Stimulated activated CD4-positive, alpha-beta T cell treated with anti-CD3 and anti-CD28 coated beads, Interleukin-4, amount 100 ng/mL, for 48 hours (primary cell): ENCODE measurements at places on chromosomes 3 and 15.

DNA sequence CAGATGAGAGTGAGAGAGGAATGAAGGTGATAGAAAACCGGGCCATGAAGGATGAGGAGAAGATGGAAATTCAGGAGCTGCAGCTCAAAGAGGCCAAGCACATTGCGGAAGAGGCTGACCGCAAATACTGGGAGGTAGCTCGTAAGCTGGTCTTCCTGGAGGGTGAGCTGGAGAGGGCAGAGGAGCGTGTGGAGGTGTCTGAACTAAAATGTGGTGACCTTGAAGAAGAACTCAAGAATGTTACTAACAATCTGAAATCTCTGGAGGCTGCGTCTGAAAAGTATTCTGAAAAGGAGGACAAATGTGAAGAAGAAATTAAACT lies 88.9 kb downstream of the EOMES start:
- no peak for DNase-seq

- no peak for DNase-seq
Observed at GRCh38 chr3:100600181-100601042, 9.0 kb upstream of the ADGRG7 start.

DNA sequence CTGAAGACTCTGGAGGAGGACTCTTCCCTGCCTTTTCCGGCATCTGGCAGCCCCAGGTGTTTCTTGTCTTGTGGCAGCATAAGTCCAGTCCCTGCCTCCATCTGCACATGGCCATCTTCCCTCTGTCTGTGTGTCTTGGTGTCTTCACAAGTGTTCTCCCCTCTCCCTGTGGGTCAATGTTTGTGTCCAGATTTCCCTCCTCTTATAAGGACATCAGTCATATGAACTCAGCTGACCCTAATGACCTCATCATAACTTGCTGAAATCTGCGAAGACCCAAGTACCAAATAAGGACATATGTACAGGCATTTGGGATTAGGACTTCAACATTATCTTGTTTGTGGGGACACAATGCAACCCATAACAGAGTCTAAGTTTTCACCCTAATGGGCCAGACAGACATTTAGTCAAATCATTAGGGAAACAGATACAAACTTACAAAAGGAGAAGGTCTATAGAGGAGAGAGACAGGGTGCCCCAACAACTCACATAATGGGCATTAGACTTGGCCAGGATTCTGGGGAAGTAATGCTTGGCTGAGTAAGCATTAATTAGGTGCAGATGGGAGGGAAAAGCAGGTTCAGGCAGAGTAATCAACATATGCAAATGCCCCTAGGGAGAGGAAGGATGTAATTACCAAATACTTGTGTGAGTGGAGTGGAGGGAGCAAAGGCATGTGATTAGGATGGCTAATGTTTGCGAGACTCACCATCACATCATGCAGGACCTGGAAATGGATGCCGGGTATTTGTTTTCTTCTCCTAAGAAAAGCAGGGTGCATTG lies 372.8 kb upstream of the TBL1XR1 start:
- DNase-seq, result no peak

GRCh38 chr15:89352476-89352875 lies 17.9 kb upstream of the POLG start:
- no peak for DNase-seq

DNA sequence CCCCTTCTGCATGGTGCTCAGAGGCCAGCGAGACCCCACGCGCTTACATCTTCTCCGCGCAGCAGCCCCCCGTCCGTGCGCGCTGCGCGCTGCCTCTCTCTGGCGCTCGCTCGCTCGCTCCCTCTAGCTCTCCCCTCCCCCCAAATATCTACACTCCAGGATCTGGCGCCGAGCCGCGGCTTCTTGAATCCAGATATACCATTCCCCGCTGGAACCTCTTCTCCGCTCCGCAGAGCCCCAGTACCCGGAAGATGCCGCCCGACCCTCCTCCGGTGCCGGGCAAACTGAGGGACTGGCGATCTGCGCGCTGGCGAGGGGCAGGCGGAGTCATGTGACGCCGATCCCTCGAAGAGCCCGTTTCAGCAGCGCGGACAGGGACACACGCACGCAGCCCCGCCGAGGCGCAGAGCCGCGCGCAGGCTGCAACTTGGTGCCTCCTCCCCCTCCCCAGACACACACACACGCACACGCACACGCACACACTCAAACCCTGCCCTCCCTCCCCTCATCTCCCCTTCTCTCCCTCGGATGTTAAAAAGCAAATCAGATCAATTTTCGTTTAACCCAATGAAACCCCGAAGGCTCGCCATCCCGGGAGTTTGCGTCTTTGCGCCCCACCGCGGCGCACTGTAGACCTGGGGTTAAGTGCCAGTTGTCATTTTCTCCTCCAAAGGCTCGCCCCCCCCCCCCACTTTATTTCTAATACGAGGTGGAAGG lies at the start of gene RASGRF1:
RASGRF1 (minus strand) TSS at position 294 of the 717 bp plus-strand sequence; CDS start at position 12, 282 bp downstream.
- DNase-seq, result no peak

GRCh38 chr15:35768949-35769348 lies 223.0 kb upstream of the DPH6 start:
- no peak for DNase-seq

DNA sequence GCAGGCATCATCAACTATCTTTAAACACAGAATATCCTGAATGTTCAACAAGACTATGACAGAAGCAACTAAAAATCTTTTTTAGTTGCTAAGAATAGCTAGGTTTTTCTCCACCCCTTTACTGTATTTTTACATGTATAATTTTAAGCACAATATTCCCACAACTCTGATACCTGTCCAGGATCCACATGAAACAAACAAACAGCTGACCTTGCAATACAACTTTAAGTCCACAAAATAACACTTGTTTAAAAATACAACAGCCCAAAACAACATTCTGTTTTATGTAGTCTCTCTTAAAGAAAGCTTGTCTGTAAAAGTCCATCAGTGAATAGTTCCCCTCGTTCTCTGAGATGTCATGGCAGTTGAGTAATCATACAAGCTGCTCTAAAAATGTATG lies 41.1 kb downstream of the IFT57 start:
- no peak for DNase-seq

DNA sequence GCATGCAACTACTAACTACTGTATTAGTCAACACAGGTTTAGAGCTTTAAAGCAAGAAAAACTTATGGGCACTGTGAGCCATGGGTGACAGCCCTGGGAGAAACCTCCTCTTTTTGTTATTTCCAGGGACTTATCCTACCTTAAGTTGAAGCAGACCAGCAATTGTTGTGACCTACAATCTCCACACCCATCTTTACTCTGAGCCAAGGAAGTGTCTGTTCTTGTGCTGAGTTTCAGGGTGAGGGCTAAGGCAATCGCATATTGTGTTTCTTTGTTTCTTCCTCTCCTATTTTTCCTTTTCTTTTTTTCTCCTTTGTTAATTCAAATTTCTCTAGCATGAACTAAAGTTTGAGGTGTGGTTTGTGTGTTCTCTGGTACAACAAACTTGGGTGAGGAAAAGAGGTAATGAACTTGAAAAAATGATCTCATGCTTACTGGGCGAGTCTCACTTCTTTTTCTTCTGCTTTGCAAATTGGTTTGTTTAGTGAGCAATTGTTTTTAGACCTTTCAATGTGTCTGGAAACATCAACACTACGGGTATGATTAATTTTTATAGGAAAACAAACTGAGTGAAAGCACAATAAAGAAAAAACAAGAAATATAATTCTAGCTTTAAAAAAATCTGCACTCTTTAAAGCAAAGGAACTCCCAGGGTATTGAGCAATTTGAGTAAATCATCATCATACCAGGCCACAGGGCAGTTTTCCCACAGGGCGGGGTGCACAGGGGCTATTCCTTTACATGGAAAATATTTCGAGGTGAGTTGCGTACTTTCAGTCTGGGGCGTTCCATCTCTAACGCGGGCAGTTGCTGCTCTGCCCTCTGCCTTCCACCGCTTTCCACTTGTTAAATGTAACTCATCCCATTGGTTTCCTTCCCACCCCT lies 2.7 kb downstream of the UPK1B start:
- DNase-seq, result no peak

DNA sequence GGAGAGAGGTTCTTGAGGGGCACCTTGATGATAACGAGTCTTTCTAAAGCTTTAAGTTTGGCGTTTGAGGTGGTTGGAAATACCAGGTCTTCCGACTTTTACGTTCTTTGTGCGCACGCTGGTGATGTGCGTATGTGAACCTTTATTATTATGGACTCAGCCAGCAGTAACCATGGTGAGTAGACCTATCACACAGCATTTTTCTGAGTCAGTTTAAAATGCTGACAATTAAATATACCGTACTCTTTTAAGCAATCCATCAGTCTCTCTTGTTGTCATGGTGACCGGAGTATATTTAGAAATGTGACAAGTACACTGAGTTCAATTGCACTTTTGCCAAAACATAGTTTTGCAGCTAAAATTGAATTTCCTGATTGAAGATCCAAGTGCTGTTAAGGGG lies 172.2 kb downstream of the LPP start:
- DNase-seq, result no peak

GRCh38 chr3:38458796-38459498 lies 5.3 kb downstream of the ACVR2B start:
- DNase-seq, result no peak

- DNase-seq, result peak; percentile 31
Observed at GRCh38 chr3:20043396-20043795, 3.1 kb downstream of the KAT2B start.

GRCh38 chr3:134317106-134317947 lies 56.9 kb downstream of the AMOTL2 start:
- DNase-seq, result no peak

DNA sequence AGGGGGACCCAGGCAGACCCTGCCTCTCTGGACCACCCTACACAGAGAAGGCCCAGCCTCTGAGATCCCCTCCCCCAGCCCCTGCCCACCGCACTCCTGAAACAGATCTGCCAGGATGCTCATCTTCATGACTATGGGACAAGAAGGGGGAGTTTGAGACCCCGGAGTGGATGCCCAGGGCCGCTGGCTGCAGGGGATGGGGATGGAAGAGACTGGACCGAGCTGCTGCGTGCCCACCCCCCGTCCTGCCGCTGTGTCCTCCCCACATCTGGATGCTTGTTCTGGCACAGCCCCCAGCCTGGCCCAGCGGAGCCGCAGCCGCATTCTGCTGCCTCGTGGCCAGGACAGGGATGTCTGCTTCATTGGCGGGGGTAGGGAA lies 30.3 kb upstream of the SEMA3F start:
- DNase-seq, result no peak

DNA sequence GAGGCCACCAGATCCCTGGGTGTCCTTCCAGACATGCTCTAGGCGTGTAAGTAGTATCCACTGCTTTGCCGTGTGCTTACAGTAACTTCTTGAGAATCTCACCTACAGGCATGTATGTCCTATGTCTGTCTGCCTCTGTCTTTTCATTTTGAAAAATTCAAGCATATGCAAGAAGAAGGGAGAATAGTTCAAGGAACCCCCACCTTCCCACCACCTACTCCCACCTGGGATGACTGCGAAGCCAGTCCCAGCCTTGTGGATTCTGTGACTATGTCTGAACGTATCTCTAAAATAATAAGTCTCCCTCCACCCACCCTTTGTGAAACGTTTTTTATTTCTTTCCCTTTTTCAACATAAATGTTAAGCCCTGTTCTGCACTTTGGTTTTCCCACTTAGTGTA lies 15.0 kb downstream of the CHST13 start:
- no peak for DNase-seq

GRCh38 chr3:107263269-107264021 lies 113.8 kb upstream of the CCDC54 start:
- no peak for DNase-seq
